ENCODE measurements at places on chromosomes 3 and 15.

DNA sequence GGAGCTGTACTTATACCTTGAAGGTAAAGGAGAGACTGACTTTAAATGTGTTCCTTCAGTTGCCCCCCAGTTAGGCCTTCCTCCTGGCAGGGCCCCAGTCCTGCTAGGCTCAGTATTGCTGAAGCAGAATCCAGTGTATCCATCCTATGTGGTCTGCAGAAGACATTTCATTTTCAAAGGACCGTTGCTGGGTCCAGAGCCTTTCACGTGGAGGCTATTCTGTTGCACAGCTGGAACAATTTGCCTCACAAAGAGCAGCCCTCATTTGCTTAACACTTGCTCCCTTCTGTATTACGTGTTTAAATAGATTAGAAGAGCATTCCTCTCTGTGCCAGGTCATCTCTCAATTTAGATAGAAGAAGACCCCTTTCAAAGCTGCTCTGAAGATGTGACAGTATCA lies 78.9 kb upstream of the CFAP20DC start:
- no peak for DNase-seq

DNA sequence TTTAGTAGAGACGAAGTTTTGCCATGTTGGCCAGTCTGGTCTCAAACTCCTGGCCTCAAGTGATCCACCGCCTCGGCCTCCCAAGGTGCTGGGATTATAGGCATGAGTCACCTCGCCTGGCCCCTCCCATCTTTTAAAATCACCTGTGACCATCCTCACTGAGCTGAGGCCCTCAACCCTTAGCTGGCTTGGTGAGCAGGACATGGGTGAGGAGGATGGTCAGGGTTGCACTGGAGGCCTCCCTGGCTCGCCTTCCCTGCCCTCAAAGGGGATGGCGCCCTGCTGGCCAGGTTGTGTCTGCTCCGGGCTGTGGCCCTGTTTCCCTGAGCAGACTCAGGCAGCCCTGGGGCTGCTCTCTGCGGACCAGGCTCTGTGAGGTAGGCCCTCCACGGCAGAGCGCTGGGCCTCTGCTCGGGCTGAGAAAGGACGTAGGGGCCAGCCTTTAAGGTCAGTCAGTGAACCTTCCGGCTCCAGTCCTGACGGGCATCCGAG lies 33.7 kb downstream of the SYNM start:
- no peak for DNase-seq

DNA sequence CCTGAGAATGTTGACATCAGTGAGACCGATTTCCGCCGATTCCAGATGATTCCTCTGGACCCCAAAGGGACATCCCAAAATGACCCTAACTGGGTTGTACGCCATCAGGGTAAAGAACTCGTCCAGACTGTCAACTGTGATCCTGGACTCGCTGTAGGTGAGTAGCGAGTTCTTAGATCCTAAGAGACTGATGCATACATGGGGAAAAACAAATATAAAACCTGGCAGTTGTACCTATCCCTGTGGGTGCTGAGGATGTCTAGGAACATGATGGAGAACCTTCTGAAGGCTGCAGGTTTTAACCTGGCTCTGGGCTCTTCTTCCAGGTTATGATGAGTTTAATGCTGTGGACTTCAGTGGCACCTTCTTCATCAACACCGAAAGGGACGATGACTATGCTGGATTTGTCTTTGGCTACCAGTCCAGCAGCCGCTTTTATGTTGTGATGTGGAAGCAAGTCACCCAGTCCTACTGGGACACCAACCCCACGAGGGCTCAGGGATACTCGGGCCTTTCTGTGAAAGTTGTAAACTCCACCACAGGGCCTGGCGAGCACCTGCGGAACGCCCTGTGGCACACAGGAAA lies 12.3 kb downstream of the THBS1 start:
- no peak for DNase-seq

DNA sequence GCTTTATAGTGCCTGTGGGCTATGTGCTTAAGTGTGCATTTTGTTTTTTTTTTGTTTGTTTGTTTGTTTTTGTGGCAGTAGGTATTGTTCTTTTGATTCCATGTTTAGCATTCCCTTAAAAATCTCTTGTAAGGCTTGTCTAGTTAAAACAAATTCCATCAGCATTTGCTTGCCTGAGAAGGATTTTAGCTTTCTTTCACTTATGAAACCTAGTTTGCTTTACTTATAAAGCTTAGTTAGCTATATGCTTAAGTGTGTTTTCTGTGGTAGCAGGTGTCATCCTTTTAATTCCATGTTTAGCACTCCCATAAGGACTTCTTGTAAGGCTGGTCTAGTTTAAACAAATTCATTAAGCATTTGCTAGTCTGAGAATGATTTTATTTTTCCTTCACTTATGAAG lies 17.3 kb downstream of the IL16 start:
- no peak for DNase-seq

DNA sequence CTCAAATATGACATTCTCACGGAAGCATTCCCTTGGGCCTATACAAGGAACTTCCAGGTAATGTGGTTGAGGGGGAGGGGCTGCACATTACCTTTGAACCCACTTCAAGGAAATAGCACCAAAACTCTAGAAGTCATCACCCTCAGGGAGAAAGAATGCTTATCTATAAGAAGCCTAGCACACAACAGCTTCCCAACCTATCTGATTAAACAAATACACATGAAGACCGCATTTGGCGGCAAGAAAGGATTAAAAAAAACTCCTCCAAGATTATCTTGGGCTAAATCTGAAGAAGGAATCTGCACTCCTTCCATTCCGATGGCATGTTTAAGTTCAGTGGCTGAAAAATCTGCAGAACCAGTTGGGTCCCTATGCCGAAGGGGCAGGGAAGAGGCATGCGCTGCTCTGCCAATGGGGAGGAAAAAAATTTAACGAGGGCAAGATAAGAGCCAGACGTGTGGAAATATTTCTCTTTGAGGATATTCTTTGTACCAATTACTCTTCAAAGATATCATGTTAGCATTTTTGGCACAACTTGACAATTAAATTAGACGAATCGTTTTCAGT lies 82.0 kb upstream of the WNT5A start:
- DNase-seq, result no peak

DNA sequence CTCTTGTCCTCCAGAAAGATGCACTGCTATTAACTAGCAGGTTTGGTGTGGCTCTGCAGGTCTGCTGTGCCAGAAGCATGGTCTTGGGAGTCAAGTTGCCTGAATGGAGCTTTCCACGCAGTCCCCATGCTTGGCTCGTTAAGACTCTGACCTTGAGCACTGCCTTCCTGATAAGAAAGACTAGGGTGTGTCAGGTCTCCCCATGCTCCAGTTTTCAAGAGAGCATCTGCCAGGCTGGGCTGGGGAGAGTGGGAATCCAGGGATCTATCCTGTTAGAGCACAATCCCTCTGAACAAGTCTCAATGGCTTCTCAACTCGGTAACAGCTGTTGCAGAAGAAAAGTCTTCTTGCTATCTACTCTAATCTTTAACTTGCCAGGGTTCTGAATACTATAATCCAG lies 98.2 kb downstream of the TJP1 start:
- no peak for DNase-seq

DNA sequence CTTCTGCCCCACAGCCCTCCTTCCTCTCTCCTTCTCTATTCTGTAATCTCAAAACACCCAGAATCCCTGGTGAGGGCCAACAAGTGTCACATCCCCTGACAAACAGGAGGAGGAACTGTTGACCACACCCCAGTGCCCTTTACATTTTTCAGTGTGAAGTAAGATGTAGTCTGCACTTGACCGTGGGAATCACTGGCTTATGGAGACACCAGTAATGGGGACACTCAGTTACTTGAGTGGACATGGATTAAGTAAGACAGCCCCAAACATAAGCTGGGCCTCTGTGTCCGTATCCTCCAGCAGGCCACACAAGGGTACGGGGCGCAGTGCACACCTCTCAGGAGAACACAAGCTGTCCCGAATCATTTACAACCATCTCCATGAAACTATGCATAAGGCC lies 28.4 kb upstream of the LIMD1 start:
- no peak for DNase-seq

- no peak for DNase-seq
Measured at GRCh38 chr15:31383139-31383538, 56.5 kb downstream of the KLF13 start.

- no peak for DNase-seq
Measured at GRCh38 chr3:157333551-157333991, 103.1 kb upstream of the PTX3 start.

- DNase-seq, result no peak
Measured at GRCh38 chr3:130700541-130700940, 46.1 kb downstream of the PIK3R4 start.

DNA sequence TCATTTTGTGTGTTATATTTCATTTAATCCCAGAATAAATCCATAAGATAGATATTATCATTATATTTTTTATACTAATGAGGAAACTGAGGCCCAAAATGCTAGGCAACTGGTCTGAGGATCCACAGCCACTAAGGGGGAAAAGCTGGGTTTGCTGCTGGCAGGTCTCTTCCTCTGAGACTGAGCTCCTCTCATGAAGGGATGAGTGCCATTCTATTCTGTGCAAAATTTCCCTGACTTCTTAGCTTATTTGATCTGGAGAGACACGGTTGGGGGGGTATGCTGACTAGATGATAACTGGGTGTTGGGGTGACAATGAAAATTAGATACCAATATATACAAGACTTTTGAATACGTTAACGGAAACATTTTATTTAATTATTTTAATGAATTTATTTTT lies 1.9 kb downstream of the GCSAM start:
- DNase-seq, result no peak

- no peak for DNase-seq
Measured at GRCh38 chr3:133171831-133172230, 133.6 kb downstream of the TMEM108 start.

- DNase-seq, result no peak
Measured at GRCh38 chr3:71397046-71397445, 186.5 kb downstream of the FOXP1 start.

DNA sequence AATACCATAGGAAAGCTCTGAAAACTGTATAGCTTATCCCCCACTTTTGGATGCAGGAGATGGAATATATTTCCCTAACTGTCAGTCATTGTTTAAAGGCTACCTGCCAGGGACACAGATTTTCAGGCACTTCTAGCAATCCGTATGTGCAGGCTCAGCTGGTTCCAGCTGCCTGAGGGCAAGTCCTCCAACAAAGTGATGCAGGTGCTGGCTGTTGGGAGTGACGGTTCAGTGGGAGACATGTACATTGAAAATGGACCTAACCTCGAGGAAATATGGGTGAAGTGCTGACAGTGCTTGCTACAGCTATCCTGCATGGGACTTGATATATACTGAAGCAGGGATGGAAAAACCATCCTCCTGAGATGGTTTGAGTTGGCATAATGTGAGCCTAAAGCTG lies 153.1 kb upstream of the GAP43 start:
- DNase-seq, result no peak

- no peak for DNase-seq
Measured at GRCh38 chr3:14922863-14923262, 24.5 kb upstream of the NR2C2 start.

DNA sequence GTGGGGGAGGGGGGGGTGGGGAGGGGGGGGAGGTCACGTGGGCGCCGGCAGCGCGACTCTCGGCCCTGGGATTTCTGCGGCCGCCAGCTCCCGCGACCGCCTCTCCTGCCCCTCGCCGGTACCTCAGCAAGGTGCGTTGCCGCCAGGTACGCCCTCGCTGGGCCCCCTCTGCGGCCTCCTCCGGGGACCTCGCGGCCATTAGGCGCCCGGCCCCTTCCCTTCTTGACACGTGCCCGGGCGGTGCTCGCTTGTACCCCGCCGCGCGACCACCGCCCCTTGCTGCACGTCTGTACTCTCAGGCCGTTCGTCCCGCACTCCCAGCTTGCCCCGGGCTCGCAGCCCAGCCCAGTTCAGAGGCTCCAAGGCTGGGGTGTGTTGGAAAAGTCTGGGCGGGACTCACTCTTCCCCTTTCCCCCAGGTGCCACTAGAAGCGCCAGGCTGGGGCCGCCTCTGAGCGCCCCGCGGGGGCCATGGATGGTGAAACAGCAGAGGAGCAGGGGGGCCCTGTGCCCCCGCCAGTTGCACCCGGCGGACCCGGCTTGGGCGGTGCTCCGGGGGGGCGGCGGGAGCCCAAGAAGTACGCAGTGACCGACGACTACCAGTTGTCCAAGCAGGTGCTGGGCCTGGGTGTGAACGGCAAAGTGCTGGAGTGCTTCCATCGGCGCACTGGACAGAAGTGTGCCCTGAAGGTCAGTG lies at the start of gene MAPKAPK3:
Gene MAPKAPK3 (plus strand): TSS at position 56 of the 696 bp plus-strand sequence. CDS start 415 bp downstream, at position 471.
- peak; percentile 29 for DNase-seq

DNA sequence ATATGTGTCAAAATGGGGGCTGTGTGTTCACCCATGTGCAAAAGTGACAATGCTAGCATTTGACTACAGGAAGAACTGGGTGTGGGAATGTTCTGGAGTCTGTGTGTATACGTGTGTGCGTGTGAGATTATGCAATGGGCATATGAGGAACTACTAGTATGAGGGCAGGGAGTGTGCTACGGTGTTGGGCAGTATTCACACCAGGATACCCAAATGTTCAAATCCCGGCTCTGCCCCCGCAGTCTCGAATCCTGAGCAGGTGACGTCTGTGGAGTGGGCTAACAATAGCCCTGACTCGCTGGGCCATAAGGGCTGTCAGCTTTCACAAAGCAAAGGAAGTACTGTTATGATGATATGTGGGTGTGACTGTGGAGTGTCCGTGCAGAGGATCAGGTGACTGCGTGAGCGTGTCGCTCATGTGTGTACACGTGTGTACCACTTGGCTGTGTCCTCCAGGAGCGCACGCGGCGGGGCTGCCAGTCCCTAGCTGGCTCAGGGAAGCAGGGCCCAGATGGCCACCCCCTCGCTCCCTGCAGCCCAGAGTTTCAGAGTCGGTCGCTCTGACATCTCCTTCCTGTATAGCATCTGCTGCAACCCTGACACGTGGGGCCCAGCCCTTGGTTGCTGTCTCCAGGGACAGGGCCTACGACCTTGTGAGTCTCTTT lies 27.2 kb downstream of the IQSEC1 start:
- DNase-seq, result no peak

DNA sequence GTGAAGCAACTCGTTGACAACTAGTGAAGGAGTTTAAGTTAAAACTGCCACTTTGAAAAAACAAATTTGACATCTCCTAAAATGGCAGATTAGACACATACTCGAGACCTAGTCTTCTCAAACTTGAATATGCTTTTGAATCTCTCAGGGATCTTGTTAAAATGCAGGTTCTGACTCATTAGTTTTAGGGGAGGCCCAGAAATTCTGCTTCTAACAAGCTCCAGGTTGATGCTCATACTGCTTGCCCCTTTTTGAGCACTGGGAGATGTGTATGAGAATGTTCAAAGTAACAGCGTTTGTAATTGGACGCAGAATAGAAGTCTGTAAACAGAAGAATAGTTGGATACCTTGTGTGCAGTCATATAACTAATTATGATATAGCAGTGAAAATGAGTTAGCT lies 1.6 kb downstream of the C3orf38 start:
- no peak for DNase-seq

- no peak for DNase-seq
Measured at GRCh38 chr3:125146626-125147490, 65.7 kb downstream of the SLC12A8 start.

- DNase-seq, result no peak
Measured at GRCh38 chr3:138371070-138371965, 22.9 kb downstream of the MRAS start.

DNA sequence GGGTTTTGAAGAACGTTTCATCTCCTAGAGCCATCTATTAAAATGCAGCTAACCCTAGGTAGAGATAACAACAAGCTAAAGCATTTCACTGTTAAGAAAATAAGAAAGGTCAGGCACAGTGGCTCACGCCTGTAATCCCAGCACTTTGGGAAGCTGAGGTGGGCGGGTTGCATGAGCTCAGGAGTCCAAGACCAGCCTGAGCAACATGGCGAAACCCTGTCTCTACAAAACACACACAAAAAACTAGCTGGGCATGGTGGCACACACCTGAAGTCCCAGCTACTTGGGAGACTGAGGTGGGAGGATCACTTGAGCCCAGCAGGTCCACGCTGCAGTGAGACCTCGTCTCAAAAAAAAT lies 5.4 kb upstream of the TBC1D5 start:
- DNase-seq, result no peak

All from T-helper 9 cell (primary cell).